ENCODE measurements at places on chromosomes 7 and 10.

GRCh38 chr10:104277785-104278184 is 8.8 kb downstream of the GSTO2 start:
- DNase-seq = no peak

DNA sequence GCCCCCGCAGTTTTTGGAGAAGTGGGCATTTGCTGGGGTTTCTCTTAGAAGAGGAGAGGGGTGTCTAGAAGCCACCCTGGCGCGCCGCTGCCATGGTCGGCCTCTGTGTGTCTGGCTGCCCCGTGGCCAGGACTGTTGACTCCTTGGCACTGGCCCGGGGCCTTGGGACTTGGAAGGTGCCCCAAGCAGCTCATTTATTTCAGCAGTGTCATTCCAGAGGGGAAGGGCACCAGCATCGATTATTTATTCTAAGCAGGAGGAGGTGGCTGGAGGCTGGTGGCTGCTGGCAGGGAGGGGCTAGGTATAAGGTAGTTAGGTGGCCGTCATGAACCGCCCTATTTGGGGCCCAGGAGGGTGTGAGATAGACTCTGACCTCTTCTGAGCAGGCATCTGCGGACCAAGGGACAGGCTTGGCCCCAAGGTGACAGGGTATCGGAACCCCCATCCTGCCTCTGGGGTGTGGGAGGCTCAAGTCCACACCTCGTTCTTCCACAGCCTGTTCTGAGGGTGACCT is 1.6 kb downstream of the GTF2IRD1 start:
- no peak for DNase-seq

- no peak for DNase-seq
These were observed 102.7 kb downstream of the MACC1 start for GRCh38 chr7:20114468-20114867.

DNA sequence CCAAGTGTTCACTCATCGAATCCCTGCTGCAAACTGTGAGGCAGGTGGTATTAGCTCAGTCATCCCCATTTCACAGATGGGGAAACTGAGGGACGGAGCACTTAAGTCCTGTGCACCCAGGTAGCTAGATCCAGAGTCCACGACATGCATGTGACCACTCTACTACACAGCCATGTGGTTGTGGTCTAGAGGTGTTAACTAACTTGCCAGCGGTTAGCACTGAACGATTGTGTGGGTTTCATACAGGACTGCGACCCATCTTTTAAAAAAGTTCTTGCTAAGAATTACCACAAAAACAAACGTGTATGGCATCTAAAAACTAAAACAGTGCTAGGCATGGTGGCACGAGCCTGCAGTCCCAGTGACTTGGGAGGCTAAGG is 16.1 kb upstream of the ABCC2 start:
- no peak for DNase-seq

- no peak for DNase-seq
These were observed 63.0 kb downstream of the CUX1 start for GRCh38 chr7:101880282-101881054.

DNA sequence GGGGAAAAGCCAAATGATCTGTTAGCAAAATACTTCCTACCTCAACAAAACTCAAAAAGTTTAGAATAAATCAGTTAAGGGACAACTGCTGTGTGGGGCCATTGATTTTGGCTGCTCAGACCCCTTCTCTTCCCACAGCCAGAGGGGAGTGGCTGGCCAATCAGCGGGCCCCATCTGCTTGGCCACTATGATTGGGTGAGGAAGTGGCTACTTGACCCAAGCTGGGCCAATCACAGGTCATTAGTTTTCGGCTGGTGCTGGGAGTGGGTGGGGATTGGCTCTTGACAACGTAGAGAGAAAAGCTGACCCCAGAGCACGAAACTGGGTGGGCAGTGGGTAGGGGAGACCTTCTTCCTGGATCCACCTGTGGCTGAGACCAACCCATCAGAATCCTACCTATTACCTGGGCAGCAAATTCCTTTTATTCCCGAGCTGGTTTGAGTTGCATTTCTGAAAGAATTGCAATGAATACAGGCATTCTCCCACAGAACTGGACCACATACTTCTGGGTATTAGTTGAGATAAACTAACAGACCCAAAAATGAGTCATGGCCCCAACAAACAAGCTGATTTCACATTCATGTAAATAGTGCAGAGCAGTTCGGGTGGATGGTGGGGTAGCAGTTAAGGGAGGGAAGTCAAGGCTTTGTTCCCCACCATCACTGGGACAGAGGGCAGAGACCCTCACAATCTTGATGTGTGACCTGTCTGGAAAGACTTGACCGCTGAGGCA is 35.6 kb upstream of the HMX3 start:
- DNase-seq = no peak

GRCh38 chr10:34906067-34906965 is 91.2 kb upstream of the PARD3 start:
- no peak for DNase-seq

DNA sequence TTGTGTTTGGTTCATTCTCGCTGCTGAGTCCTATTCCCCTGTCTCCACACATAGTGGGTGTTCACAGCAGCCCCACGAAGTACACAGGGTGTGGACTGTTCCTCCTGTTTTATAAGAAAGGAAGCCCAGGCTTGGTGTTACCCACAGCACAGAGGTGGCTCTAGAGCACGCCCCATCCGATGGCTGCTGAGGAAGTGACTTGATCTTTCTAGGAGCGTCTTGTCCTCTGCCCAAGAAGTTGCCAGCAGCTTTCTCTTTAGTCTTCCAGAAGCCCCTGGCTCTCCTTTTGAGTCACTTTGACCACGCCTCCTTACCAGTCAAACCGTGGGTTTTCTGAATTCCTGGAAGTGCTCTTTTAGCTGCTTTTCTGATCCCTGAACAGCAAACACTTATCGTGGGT is 94.0 kb downstream of the GRK5 start:
- DNase-seq = peak; percentile 65

DNA sequence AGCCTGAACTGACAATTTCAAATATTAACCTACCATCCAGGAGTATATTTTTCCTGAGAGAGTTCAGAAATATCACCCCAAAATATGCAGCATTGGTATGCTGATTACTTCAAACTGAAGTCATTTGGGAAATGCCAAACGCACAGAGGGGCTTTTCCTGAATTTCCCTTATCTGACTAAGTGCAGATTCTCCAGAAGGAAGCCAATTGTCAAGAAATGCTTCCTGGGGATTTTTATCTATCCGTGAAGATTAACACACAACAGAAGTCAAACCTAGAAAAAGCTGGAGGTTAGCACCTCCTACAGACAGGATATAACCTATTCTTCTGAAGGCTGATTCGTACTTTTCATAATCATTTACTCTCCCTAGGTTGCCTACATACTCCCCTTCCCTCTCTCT is 91.0 kb downstream of the AKR1D1 start:
- DNase-seq = no peak

DNA sequence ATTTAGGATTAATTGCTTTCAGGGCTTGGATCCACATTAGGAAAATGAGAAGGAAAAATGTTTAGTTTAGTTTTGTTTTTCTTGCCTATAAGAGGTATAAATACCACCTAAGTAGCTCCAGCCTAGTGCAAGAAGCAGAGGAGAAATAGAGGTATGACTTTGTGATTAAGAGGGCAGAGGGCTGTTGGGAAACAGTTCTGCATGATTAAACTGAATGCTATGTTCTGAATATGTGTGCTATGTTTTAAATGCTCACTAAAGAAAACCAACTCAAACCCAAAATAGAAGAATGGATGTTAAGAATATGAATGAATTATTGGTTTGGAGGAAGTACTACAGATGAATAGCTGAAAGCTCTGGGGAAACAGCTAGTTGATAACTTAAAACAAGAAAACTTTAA is 7.6 kb downstream of the CALCR start:
- DNase-seq = no peak

- no peak for DNase-seq
These were observed 610 bp downstream of the AVPI1 start for GRCh38 chr10:97686301-97686961.

- DNase-seq = no peak
These were observed 392.2 kb upstream of the GALNT17 start for GRCh38 chr7:70739646-70740210.

GRCh38 chr7:86914551-86914950 is 144.9 kb downstream of the ELAPOR2 start:
- DNase-seq = no peak

DNA sequence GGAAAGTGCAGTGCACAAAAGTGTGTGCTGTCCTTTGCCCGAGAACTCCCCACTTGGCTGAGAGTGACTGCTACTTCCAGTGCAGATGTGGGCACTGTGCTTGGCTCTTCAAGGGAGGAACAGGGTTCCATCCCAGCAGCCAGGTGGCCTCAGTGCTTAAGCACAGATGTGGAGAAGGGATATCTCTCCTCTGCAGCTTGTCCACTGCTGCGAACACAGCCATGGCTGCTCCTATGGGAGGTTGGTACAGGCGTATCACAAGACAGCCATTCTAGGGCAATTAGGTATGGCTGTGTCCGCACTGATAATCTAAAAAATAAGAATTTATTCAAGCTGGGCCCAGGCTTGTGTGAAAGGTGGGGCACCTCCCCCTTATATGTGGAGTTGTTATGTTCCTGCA is 66.6 kb downstream of the GLCCI1 start:
- DNase-seq = no peak

GRCh38 chr7:19016140-19016539 is 101.3 kb downstream of the TWIST1 start:
- DNase-seq = no peak

GRCh38 chr10:36638462-36639155 is 486.8 kb upstream of the ANKRD30A start:
- no peak for DNase-seq

DNA sequence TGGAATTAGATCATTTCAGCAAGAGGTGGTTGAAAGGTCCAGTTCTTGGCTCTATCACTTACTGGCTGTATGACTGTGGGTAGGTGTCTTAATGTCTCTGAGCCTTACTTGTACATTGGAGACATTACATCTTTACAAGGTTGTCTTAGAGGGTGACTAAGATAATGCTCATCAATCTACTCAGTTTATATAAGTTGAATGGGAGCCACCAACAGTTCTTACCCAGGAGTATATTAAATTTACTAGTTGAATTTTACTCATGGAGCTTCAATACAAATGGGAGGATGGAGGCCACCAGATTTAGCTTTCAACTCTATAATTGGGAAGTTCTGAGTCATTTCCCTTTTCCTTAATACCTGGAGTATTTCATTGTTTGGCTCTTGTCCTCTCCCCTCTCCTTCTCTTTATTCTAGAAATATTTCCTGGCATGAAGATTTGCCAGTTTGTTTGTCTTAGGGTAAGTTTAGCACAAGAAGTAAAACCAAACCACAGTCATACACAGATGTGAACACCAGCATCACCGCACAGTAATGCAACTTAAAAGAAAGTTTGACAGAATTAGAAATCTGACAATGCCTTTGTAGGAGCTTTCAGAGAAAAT is 222.8 kb downstream of the LRMDA start:
- no peak for DNase-seq

GRCh38 chr7:113289140-113289740 is 170.9 kb upstream of the SMIM30 start:
- DNase-seq = no peak

- no peak for DNase-seq
These were observed 12.9 kb downstream of the ZNF786 start for GRCh38 chr7:149077594-149077993.

DNA sequence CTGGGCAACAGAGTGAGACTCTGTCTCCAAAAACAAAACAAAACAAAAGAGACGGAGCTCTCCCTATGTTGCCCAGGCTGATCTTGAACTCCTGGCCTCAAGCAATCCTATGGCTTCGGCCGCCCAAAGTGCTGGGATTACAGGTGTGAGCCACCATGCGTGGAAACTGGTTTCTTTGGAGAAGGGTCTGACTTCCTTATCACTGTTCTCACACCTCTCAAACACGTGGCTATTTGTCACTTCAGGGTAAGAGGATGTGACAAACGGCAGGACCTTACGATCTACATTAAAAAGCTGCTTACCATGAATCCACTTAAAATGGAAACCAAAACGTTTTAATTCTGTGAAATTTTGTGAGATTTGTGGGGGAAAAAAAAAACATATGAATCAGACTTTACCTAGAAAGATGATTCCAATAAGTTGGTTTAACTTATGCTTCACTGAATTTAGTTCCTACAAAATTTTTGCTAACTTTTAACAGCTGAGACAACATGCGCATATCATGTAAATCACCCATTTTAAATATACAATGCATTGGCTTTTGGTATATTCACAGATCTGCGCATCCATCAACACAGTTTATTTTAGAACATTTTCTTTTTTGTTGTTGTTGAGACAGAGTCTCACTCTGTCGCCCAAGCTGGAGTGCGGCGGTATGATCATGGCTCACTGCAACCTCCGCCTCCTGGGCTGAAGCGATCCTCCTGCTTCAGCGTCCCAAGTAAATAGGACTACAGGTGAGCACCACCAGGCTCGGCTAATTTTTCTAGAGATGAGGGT is 18.7 kb upstream of the FOXK1 start:
- DNase-seq = no peak

DNA sequence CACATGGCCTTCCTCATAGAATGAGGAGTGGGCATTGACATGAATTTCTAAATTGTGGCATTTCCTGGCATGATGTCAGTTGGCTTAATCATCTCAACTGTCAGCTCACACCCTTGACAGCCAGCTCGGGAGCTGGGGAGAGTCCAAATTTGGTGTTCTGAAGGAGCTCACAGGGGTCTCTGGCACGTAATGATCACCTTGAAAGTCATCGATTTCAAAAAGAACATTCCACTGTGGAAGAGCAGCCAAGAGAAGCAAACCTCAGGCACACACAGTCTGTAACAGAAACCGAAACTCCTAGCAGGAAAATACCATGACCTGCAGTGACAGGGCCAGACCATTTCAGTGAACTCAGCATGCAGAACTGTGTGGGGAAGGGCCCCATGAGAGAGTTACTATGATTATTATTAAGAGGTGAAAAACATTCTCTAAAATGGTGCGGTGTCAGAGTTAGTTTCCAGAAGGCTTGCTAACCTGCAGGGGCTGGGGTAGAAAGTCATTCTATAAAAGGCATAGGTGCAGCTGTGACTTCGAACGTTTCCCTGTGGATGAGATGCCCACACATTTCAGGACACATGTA is 26.4 kb upstream of the KLF6 start:
- peak; percentile 43 for DNase-seq

- DNase-seq = no peak
These were observed 51.2 kb upstream of the BMPER start for GRCh38 chr7:33854178-33854577.

GRCh38 chr7:43475983-43476382 is 106.9 kb upstream of the STK17A start:
- DNase-seq = no peak

DNA sequence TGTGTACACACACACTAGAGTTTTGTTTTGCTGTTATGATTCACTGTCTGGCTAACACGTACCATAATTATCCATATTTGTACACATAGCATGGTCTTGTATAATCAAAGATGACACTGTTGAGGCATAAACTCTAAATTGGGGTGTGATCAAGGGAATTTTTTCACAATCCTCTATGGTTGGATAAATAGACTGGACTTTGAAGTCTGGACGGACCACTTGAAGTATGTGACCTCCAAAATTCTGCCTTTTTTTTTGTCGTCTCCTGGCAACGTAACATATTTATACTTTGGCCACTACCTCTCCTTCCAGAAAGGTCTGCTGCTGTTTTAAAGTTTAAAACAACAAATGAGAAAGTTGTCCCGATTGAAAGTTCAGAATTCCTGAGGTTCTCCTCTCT is 193.4 kb downstream of the CACNB2 start:
- no peak for DNase-seq

Data from activated CD4-positive, alpha-beta T cell treated with anti-CD3 and anti-CD28 coated beads, Interleukin-2, amount 50 U/mL, for 4 hours (primary cell).